ENCODE measurements at places on chromosomes 4 and X.

- no peak for DNase-seq
Observed at GRCh38 chr4:67714248-67714583, 13.3 kb upstream of the UBA6 start.

GRCh38 chrX:50471390-50471789 is 765 bp upstream of the DGKK start:
- DNase-seq, result no peak

- no peak for DNase-seq
Observed at GRCh38 chr4:2087170-2087569, 28.0 kb downstream of the NAT8L start.

- no peak for DNase-seq
Observed at GRCh38 chr4:150248181-150248580, 169.9 kb downstream of the DCLK2 start.

DNA sequence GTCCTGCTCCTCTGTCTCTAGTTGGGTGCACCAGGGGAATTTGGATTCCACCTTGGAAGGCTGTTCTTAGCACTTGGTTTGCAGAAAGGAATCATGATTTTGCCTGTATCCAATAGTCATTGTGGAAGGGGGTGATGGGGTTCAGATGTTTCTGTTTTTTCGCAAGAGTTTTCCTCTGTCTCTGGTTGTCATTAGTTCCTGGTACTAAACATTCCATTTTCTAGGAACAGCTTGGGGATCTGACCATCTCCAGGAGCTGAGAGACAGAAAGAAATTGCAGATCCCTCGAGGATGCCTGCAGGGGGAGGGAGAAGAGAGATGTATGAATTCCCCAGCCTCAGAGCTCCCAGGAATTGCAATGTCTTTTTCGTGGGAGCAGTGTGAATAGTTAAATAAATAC is 70.9 kb downstream of the CYTL1 start:
- no peak for DNase-seq

DNA sequence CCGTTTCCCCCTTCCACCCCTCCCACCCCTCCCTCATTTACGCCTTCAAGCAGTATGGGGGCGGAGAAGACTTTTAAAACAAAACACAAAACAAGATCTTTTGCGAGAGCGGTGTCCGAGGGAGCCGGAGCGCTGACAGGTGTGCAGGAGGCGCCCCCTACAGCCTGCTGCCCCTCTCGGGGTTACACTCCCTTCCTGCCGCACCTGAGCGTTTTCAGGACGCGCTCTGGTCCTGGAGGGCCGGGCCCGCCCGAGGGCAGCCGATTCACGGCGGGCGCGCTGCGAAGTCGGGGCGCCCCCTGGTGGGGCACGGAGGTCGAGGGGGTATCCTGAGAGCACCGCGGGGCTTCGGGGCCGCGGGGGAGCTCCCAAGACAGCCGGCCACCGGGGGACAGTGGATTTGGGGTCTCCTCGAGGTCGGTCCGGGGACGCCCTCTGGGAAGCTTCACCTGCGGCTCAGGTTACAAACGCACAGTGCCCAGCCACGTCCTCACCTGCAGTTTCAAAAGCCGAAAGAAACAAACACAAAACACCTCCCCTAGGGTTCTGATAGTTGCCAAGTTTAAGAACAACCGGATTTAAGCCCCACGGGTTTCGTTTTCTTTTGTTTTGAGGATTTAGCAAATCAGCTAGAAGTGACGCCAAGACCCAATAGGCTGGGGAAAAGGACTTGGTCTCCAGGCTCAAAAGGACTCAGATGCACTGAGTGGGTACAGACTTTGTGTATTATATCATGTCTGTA is 8.0 kb upstream of the NEUROG2 start:
- DNase-seq, result no peak

- no peak for DNase-seq
Observed at GRCh38 chr4:77113069-77113468, 37.3 kb upstream of the CCNI start.

DNA sequence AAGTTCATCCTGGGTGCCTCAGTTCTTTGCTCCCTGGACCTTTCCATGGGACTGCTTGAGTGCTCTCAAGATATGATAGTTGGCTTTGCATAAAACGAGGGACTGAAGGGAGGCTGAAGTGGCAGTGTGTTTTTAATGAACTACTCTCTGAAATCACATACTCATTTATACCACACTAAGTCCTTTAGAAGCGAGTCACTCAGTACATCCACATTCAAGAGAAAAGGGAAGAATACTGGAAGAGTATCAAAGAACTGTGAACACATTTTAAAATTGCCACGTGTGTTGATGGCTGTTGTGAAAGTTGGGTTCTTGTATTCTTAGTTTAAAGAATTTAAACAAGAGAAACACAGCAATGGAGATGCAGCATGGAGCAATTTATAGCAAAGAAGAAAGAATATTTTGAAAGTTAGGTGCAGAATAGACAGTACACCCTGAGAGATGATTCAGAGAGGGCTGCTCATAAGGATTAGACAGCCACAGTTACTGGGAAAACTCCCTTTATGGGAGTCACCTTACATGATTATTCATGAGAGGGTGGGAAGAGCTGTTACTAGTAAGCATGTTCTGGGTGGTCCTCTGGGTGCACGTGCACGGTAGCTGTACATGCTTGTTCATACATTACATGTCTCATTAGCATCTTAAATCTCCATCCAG is 380.7 kb downstream of the ADGRL3 start:
- no peak for DNase-seq

DNA sequence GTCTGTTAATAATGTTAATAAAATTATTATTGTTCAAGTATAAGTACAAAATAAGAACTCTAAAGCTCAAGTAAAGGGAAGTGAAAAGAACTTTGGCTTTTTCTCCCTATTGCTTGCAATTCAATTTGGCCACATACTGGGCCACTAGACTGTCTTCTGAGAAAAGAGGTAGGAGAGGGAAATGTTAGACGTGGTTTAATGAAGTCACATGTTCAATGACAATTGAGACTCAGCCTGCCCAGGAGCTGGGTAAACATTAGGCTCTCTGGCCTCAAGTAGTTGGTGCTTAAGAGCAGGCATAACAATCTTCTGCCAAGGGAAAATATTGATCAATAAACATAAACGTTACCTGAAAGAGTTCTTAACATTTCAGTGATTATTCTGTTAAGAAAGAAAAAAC is 15.1 kb upstream of the PRSS12 start:
- DNase-seq, result no peak

DNA sequence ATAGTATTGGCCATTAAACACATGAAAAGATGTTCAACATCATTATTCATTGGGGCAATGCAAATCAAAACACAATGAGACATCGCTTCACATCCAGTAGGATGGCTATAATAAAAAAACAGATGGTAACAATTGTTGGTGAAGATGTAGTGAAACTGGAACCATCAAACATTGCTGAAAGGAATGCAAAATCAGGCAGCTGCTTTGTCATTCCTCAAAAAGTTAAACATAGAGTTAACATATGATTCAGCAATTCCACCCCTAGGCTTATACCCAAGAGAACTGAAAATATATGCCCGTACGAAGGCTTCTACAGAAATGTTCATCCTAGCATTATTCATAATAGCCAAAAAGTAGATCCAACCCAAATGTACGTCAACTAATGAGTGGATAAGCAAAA is 144.0 kb upstream of the NAP1L5 start:
- no peak for DNase-seq

GRCh38 chr4:41505161-41505661 is 32.7 kb upstream of the LIMCH1 start:
- DNase-seq, result no peak

DNA sequence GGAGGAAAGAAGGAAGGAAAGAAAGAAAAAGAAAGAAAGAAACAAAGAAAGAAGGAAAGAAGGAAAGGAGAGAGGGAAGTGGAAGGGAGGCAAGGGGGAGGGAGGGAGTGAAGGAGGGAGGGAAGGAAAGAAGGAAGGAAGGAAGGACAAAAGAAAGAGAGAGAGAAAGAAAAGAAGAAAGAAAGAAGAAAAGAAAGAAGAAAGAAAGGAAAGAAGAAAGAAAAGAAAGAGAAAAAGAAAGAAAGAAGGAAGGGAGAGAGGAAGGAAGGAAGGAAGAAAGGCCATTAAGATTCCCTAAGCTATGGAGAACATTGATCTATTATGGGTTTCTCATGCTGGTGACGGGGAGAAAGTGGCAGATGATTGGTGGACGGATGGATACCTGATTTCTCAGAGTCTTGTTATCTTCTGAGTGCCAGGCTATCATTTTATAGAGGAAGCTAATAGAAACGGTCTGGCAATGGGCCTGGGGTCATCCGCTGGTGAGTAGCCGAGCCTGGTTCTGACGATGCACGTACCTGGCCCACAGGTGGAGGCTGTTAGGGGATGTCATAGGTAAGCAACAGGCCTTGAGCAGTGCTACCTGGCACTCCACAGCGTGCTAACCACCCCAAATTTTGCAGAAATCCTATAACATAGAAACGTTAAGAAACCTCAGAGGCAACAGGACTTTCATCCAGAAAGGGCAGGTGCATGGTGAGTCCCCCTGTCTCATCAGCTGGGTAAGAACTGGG is 142.9 kb downstream of the SHOX start:
- DNase-seq, result no peak

DNA sequence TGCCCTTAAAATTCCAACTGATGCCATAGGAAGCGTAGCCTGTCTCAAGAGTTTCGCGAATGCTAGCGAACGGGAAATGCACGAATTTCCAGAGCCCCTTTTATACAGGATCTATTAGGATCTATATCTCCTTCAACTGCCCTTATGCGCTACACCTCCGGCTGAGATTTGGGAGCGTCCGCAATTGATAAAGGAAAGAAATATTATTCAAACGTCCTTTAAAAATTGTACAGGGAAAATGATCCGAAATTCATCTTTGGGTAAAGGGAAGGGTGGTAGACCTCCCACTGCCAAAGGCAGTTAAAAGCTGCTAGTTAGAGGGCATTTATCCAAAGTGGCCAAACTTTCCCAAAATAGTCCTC is 609 bp downstream of the NR3C2 start:
- DNase-seq, result no peak

DNA sequence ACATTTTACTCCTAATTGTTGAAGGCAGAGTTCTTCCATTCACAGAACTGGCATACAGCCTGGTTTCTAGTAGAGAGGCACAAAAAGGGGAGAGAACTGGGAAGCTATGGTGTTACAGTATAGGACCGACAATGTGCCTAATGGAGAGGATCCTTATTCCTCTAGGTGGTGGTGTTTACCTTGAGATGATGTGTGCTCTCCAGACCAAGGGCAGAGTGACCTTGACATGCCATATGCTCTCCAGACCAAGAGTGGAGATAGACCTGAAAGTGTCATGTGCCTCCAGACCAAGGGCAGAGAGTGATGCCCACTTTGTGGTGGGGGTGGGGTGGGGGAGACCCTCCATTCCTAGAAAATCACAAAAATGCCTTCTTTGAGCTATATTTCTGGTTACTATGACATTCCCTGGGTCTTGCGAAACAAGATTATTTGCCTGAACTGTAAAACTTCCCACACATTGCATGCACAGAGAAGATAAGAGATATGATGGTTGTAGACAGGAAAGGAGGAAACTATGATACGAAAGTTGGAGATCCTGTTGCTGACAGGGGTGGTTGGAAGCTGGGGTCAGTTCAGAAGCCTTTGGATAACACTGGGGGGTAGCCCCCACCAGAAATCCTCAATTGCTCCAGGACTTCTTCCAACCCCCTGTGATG is 119.7 kb downstream of the TEX13C start:
- no peak for DNase-seq

DNA sequence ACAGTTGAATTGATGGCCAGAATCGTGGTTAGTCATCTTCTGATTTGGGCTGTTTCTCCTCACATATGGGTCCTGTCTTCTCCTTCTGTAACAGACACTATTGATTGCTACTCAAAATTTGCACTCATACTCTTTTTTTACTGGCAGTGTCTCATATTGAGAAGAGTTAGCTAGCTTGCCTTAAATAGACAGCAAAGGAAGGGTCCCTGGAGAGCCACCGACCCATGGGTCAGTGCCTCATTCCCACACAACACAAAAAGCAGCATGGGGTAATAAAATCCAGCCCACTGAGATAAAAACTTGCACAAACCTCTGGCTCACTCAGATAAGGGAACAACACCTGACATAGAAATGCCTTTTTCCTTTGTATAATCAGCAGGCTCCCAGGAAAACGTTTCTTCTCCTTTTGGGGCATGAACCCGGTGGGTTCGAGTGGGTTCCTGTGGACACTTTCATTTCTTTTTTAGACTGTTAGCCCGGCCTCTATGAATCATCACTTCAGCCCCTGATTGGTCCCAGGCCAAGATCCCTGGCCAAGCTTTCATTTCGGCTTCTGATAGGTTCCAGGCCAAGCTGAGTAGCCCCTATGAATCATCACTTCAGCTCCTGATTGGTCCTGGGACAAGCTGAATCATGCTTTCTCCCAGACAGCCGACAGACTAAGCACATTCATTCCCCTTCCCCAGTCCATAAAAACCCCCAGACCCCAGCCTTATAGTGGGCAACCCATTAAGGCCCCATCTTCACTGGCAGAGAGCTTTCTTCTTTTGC is 408.1 kb downstream of the DCAF12L2 start:
- DNase-seq, result no peak

DNA sequence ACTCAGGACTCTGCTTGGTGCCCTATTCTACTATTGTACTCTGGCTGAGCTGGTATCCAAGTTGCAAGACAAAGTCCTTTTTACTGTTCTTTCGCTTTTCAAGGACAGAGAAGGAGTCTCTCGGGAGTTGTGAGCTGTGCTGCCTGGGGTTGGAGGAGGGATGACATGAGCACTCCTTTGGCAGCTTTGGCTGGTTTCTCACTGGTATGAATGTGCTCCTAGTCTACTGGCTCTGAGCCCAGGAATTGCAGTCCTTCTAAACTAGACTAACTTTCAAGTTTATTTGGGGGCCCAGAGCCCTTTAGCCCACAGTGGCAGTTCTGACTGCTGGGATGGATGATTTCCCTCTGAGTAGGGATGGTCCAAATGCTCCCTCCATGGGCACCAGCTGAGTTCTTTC is 997.1 kb downstream of the RAB28 start:
- DNase-seq, result no peak
